ENCODE measurements at places on chromosomes 12 and 14.

GRCh38 chr14:70118064-70118463 is 70.7 kb downstream of the SLC8A3 start:
- DNase-seq = no peak

- no peak for DNase-seq
Measured at GRCh38 chr14:82500222-82500621, 966.6 kb upstream of the SEL1L start.

DNA sequence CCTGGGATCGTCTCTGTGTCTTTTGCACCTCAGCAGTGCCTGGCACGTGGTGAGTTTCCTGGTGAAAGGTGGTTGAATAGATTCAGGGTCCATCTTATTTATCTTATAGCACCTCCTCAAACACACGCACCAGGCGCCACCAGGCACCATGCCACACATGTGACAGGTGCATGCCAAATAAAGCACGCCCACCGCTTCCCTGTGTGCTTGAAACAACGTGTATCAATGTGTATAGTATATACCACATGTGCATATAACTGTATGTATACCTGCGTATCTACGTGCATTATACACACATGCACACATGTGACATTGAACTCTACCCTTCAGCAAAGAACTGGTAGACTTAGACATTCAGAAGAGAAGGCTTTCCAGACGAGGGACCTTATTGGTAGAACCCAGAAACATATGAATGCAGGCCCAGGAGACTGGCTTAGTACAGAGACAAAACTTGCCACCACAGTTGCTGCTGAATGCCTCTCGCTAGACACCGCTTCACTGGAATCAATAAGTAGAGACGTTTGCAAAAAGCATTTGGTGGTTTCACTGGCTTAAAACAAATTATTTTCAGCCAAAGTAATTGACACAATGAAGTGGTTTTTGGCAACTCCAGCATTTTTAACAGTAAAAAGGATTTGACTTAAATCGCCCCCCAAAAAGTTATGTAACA is 10.0 kb downstream of the EML1 start:
- DNase-seq = no peak

- no peak for DNase-seq
Measured at GRCh38 chr12:122895320-122895703, 612 bp downstream of the VPS37B start.

DNA sequence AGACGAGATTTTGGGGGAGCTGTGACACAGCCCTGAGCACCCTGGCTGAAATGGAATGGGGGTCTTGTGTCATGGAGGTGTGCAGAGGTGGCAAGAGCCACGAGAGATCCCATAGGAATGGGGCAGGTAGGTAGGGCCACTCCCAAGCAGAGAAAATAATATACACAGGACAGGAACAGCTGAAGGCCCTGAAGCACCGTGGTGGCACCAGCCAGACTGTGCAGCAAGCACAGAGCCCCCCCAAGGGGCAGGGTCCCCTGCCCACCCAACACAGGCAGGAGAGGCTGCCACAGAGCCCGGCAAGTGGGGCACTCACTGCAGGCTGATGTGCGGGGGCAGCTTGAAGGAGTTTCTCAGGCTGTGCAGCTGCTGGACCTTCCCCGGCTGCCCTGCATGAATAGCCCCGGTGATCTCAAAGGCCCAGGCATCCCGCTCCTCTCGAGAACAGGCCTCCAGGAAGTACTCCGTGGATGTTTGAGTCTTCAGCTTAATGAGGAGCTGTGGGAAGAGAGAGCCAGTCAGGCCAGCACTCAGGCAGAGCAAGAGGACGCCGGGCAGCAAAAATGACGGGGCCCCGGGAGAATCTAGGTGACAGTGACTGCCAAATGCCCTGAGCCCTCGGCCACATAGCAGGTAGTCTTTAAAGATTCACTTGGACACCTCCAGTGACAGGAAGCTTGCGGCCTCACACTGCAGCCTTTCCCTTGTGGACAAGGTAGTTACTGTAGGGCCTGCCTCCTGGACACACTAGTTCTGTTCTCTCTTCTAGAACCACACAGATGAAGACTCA is 16.7 kb downstream of the PLEK2 start:
- no peak for DNase-seq

DNA sequence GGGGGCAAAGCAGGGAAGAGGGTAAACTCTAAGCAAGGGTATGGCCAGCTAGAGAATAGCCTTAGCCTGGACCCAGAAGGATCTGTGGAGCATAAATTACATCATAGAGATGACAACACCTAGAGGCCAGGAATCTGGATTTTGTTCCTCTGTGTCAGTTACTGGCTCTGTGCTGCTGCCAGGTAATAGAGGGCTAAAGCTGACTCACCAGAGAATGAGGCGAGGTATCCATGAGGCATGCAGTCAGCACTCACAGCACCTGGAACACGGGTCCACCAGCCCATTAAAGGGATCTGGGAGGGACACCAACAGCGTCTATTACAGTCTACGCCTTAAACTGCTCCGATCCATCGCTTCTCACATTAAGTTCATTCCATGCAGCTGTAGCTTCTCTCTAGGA is 74.9 kb upstream of the CMKLR1 start:
- no peak for DNase-seq

- DNase-seq = no peak
Measured at GRCh38 chr12:132379996-132380395, 50.6 kb upstream of the GALNT9 start.

DNA sequence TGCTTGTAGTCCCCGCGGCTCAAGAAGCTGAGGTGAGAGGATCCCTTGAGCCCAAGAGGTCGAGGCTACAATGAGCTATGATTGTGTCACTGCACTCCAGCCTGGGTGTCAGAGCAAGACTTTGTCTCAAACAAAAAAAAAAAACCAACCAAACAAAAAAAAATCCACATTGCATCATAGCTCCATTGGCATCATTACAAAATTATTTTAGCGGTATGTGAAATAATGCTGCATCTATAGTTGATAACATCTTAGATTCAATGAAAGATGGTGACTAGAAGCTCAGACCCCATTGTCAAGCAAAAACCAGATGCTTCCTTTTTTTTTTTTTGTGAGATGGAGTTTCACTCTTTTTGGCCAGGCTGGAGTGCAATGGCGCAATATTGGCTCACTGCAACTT is 14.8 kb upstream of the PTHLH start:
- no peak for DNase-seq
